ENCODE measurements at places on chromosomes 4 and X.

GRCh38 chrX:27860337-27860736 lies 52.5 kb downstream of the MAGEB10 start:
- DNase-seq = no peak

DNA sequence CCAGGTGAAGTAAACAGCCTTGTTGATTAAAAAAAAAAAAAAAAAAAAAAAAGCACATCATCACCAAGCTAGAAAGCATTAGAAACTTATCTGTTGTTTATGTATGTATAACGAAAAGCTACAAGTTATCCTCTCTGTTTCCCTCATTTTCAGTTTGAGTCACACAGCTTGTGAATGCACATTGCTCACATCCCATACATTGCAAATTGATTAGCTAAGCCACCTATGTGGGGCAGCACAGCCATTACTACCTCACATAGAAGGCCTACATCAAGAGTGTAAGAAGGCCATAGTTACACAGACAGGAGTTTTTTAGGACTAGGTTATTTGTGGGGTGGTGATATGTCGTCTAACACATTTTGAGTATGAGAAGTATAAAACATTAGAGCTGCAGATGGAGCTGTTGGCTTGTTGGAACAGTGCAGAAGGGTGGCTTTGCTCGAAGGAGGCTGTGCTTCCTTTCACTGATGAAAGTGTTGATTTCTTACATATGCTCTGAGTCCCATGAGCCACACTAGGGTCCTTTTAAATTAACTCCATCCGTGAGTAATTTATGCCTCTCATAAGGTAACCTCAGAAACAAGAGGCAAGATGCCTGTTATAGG lies 431.6 kb downstream of the GABRG1 start:
- no peak for DNase-seq

GRCh38 chrX:134929808-134930207 lies 61.0 kb upstream of the SMIM10 start:
- no peak for DNase-seq

GRCh38 chrX:97850911-97851310 lies 967.2 kb downstream of the RPA4 start:
- DNase-seq = no peak

- no peak for DNase-seq
These were observed 673 bp downstream of the PARM1 start for GRCh38 chr4:74933562-74934015.

GRCh38 chr4:63717384-63717783 lies 691.9 kb downstream of the TECRL start:
- no peak for DNase-seq

DNA sequence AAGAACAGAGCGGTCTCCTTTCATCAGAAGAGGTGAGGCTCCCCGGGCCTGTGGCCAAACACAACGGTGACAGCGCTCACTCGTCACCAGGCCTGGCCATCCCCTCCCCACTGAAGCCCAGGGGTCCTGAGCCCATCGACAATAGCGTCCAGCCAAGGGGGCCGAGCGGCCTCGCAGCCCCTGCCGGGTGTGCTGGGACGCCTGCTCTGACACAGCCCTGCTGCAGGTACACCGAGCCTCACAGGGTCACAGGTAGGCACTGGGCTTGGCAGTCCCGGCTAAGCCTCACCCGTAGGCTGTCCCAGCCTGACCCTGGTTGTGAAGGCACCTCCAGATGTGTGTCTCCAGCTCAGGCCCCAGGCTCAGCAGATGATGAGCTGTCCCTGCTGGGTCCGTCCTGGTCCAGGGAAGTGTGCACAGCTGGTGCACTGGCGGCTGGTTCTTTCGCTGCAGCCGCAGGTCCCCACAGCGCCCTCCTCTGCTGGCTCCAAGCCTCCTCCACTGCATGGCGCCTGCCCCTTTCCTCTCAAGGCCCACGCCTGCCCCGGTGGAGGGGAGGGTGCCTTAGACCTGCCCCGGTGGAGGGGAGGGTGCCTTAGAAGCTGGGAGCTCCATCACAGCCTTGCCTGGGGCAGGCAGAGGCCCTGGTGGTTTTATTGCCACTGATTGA lies 21.5 kb downstream of the UVSSA start:
- DNase-seq = no peak

DNA sequence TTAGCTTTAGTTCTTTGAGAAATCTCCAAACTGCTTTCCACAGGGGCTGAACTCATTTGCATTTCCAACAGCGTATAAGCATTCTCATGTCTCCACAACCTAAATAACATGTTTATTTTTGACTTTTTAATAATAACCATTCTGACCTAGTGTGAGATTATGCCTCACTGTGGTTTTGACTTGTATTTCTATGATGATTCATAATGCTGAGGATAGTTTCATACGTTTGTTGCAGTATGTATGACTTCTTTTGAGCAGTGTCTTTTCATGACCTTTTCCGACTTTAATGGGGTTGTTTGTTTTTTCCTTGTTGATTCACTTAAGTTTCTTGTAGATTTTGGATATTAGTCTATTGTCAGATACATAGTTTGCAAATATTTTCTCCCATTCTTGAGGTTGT lies 1833.0 kb upstream of the PCDH10 start:
- no peak for DNase-seq

GRCh38 chrX:64184396-64184795 lies 21.1 kb downstream of the AMER1 start:
- no peak for DNase-seq

GRCh38 chr4:3709061-3709845 lies 56.9 kb upstream of the ADRA2C start:
- no peak for DNase-seq

GRCh38 chr4:160299608-160300007 lies 1196.7 kb downstream of the RAPGEF2 start:
- DNase-seq = no peak

DNA sequence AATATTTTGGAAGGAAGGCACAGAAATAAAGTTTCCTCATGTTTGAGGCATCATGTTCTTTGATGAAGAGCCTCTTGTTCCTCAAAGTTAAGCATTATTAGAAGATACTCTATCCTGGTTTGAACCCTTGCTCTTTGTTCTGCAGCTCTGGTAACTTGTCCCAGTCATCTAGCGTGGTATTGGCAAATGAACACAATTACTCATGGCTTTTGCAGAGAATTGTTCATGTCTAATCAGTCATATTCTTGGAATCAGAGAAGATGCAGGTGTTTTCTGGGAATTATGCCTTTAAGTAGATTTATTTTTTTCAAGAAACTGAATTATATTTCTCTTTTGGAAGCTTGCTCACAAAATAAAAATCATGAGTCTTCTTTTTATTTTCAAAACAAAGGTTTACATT lies 52.9 kb upstream of the HPGDS start:
- no peak for DNase-seq

GRCh38 chr4:54783402-54784110 lies 125.8 kb downstream of the KIT start:
- DNase-seq = no peak

GRCh38 chr4:15414551-15415091 lies 13.2 kb upstream of the C1QTNF7 start:
- no peak for DNase-seq

- peak; percentile 54 for DNase-seq
These were observed 29.1 kb upstream of the UTP14A start for GRCh38 chrX:129876771-129877305.

- DNase-seq = no peak
These were observed 298.0 kb downstream of the GPAT3 start for GRCh38 chr4:83833920-83834319.

GRCh38 chr4:21733894-21734630 lies 214.5 kb downstream of the KCNIP4 start:
- DNase-seq = no peak

- DNase-seq = no peak
These were observed 33.3 kb upstream of the RBBP7 start for GRCh38 chrX:16903274-16904022.

GRCh38 chrX:118468122-118468521 lies 27.5 kb upstream of the DOCK11 start:
- no peak for DNase-seq

DNA sequence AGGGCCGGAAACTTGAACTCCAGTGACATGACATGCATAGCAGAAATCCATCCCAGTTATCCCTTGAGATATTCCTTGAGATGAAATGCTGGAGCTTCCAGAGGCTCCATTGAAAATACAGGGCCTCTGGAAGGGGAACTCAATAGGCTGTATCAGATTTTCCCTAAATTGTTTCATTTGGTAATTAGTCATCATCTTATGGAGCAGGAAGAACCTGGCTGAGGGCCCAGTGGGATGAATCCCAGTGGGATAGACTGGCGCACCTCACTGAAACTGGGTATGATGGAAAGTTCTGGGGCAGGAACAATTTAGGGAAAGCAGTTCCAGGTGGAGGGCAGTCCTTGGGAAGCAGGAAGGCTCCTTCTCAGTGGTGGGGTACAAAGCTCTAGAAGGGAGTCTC lies 307.8 kb upstream of the DIPK2B start:
- no peak for DNase-seq

DNA sequence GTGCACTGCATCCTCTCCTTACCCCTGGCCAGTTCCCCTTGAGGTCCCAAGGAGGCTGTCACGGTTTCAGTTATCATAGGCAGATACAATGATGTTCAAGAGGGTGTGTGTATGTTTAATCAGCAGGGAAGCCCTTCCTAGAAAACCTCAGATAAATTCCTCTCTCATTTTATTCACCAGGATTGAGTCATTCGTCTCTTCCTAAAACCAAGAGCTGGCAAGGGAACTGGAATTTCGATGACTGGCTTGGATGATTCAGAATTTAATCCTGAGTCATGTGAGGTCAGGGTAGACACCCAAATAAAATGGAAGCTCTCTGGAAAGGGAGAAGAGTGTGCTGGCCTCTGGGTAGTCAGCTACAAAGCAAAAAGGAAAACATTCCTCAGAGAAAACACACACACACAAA lies 106.2 kb upstream of the RAPGEF2 start:
- no peak for DNase-seq

GRCh38 chr4:24910499-24910898 lies 2.3 kb downstream of the CCDC149 start:
- no peak for DNase-seq

DNA sequence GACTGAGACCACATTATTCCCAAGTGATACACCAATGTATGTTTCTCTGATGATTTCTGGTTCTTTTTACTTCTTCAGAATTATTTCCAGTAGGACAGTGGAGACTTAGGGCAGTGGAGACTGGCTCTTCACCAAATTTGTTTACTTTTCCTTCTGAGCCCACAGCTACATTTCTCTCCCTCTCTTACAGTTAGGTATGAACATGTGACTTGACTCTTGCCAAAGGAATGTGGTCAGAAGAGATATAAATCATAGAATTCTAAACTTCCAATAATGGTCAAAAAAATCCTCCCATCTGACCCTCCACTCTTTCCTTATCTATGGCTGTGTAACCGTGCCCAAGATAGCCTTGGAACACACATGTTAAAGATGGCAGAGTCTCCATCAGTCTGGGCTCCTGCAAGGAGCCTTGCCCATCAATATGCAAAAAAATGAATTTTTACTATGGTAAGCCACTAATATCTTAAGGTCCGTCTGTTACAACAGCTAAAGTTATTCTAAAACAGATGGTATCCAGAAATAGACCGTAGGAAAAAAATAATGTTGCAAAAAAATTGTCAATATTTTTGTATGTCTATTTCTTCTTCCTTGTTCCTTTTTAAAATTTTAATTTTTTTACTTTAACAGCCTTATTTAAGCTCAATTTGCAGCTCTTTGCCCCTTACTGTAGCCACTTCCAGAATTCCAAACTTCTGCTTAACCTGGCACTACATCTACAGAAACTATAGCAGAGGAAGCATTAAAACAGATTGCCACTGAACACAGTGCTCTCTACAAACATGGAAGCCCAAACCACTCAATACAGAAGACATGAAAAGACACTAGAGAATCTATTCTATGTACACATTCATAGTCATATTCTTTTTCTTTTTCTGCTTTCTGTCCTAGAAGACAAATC lies 260.7 kb downstream of the COL25A1 start:
- DNase-seq = no peak

DNA sequence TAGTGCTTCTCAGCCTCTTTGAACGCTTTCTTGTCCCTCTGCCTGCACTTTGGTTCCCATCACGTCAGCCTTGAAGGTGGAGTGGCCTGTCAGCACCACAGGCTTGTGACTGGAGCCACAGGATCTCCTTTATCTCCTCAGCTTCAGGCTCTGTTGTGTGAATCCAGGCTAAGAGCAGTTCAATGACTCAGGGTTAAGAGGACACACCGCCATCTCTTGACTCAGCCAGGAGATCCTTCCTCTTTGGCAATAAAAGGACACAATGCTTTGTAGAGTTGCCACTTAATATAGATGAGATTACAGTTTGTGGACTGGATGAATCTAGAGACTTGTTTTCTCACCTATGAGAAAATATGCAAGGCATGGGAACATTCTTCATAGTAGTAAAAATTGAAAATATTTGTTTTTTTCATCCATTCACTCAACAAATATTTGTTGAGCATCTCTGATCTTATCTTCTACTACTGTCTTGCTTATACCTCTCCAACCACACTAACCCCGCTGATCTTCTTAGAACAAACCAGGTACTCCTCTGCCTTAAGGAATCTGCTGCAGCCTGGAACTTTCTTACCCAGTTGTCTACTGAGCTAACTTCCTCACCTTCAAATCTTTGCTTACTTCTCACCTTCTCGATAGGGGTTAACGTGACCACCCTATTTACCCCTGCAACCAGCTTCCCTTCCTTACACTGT lies 62.3 kb downstream of the UCHL1 start:
- peak; percentile 78 for DNase-seq

GRCh38 chrX:136386826-136387225 lies 86.1 kb downstream of the ADGRG4 start:
- DNase-seq = no peak

GRCh38 chrX:68681443-68681941 lies 34.0 kb downstream of the STARD8 start:
- no peak for DNase-seq

GRCh38 chr4:153790962-153791551 lies 2.2 kb upstream of the SFRP2 start:
- DNase-seq = peak; percentile 87

- no peak for DNase-seq
These were observed 1.3 kb downstream of the NCAPG start for GRCh38 chr4:17812125-17812524.
